ENCODE measurements at places on chromosomes 7 and 10.
A peak's percentile ranks its signal among the peaks of the same experiment; 100 is the strongest.

DNA sequence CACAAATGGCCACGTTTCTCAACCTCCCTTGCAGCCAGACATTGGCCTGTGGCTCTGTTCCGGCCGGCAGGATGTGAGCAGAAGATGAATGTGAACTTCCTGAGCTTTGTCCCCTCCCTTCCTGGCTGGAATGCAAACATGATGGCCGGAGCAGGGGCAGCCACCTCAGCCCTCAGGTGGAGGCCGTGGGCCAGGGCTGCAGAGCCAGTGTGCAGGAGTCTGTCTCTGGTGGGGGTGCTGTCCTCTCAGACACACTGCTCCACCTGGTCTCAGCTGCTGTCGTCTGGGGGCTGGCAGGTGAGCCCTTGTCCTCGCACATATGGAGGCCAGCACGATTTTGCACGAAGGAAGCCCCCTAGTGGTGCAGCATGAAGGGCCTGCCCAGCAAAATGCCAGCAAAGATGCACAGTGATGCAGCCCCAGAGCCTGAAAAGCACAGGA lies 25.3 kb upstream of the PWWP2B start:
- no peak for DNase-seq

- DNase-seq, result no peak
Observed at GRCh38 chr10:88928254-88928653, 24.3 kb downstream of the ACTA2 start.

- no peak for DNase-seq
Observed at GRCh38 chr7:4957847-4958476, 1.0 kb downstream of the MMD2 start.

- no peak for DNase-seq
Observed at GRCh38 chr7:70436790-70437350, 695.1 kb upstream of the GALNT17 start.

GRCh38 chr10:80421050-80421706 lies 12.8 kb downstream of the PRXL2A start:
- no peak for DNase-seq

GRCh38 chr7:18541871-18542212 lies 46.3 kb downstream of the HDAC9 start:
- DNase-seq, result no peak

DNA sequence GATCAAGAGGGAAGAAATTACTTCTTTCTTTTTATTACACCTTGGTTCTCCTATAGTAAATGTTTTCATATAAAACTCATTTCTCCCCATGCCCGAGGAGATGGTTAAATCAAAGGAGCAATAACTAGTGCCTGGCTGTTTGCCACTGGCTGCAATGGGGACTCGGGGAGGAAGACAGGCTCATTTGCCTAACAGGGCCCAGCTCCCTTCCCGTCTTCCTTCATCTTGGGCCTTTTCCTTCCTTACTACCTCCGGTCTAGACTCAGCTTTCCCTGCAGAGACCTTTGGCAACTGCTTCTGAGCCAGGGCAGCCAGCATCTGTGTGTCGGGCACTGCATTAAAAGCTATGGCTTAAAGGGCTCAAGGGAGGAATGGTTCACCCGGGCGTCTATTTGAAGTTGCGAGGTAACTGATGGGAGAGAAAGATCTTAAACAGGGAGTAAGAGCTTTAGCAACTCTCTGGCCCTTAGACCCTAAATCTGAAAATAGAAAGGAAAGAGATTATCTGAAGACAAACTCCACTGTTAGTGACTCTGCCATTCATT lies 63.5 kb downstream of the CALD1 start:
- no peak for DNase-seq

DNA sequence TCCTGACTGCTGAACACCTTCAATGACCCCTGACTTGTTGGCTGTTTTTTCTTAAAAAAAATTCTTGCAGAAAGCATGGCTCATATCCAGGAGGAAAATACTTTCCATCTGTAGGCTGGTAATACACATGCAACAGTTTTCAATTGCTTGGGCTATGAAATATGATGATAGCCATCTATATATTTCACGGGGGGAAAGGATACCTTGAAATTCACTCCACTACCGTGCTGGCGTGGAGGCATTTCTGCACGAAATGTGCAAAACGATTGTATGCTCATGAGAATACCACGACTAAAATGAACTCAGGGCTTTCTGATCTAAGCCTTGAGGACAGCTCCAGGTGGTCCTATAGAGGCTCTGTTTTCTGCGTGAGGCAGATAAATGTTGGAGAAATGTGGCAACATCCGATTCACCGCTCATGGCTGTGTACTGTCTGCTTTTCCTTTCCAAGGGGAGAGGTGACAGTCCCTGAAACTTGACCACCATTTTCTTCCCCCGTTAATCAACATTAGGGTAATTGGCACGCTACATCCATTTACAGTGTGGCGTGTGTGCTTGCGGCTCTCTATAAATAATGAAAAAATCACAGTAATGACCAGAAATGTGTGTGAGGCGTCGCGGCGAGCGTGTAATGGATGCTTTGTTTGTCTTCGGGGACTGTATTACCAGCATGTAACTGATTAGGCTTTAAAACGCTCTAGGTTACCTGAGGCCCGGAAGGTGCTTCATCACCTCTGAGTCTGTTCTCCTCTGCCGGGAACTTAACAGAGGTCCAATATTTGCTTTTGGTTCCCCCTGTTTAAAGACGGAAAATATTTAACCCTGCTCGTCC lies 12.8 kb upstream of the CARD11 start:
- DNase-seq, result no peak

GRCh38 chr7:91067242-91067641 lies 197.0 kb upstream of the FZD1 start:
- no peak for DNase-seq

- DNase-seq, result peak; percentile 8
Observed at GRCh38 chr10:74824184-74824899, 2.1 kb upstream of the KAT6B start.

GRCh38 chr10:75127471-75127870 lies 16.0 kb downstream of the SAMD8 start:
- no peak for DNase-seq

GRCh38 chr10:108358912-108359311 lies 1194.4 kb upstream of the SORCS1 start:
- DNase-seq, result no peak

- DNase-seq, result no peak
Observed at GRCh38 chr10:133168617-133169031, 8.6 kb downstream of the KNDC1 start.

DNA sequence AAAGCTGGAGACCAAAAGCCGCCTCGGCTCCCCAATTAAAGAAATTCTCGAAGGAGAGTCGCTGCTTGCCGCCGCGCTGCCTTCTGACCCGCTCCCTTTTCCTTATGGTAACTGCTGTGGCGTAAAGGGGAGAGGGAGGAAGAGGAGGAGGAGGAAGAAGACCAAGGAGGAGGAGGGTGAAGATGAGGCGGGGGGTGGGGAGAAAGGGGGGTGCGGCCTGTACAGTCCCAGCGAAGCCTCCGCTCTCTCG lies 388 bp downstream of the CNOT4 start:
- no peak for DNase-seq

- DNase-seq, result no peak
Observed at GRCh38 chr7:102120666-102121195, 165.9 kb upstream of the SH2B2 start.

DNA sequence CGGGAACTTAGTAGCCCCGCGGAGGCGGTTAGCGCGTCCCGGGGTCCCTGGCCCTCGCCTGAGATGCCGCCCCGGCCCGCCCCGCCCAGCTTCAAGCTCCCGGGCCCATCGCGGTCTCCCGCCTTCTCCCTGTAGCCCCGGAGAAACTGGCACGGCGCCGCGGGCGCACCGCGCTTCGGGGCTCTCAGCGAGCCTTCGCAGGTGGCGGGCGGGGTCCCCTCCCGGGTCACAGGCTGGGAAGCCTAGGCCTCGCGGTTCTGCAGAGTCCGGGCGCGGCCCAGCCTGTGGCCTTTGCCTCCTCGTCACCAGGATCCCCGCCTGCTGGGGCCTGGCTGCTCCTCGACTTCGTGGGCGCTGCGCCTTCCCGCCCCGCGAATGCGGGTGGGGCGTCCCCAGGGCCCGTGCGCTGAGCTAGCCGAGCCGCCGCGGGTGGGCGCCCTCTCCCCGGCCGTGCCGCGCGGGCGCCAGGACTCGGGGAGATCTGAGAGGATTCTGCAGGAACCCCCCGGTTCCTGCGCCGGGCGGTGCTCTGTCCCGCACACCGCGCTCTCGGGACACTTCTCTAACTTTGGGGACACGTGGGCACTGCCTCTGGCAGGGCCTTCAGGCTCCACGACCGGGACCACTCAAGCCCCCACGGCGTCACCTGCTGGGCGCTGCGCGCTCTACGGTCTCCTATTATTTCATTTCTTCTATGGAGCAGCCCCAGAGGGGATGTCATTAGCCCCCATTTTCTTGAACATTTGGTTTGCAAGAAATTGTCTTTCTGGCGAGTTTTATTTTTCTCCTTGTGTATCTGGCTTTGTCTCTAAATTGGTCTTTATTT lies 682 bp upstream of the RGS10 start:
- DNase-seq, result peak; percentile 53

GRCh38 chr10:119274519-119275045 lies 67.2 kb downstream of the GRK5 start:
- DNase-seq, result no peak

DNA sequence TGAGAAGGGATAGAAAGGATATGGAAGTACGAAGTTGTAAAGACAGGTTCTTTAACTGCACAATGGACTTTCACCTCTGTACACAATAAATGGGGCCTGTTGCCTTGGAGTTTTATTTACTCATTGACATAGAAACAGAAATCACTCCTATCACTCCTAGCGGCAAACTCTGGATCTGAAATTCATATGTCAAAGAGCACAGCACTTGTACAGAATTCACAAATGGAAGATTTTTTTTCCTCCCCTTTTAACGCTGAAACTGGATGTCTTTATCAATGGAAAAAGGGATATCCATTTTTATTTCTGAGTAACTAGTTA lies 18.2 kb downstream of the NT5C3A start:
- DNase-seq, result no peak

DNA sequence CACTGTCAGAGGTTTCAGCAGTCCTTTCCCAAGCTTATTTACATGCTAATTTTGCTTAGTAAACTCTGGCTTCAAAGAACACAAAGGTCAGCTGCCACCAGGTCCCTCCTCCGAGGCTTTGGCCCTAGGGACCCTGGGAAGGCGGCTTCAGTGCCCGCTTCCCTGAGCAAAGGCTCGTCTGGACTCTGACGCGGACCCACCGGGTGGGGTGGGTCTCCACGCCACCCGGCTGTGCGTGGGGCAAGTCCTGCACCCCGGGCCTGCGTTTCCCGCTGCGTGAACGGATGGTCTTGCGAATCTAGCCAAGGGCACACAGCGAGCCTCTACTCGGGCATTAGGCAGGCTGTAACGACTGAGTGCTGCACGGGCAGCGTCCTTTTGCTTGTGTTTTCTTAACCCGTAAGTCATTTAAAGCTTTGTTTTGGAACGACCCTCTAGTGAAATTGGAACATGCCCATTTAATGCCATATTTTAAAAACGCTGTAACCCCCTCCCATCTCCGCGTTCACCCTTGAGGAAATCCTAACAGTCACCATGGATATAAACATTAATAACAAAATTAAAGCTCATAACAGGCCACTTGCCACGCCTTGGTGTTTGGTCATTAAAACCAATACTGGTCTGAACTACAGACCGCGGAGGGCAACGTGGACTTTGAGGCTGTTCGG lies 828 bp downstream of the BNIP3 start:
- no peak for DNase-seq

GRCh38 chr10:93147281-93147680 lies 73.6 kb downstream of the CYP26A1 start:
- DNase-seq, result no peak

GRCh38 chr7:79452495-79453265 lies 787 bp downstream of the MAGI2 start:
- no peak for DNase-seq

- DNase-seq, result no peak
Observed at GRCh38 chr7:71229699-71230098, 97.8 kb downstream of the GALNT17 start.

- DNase-seq, result no peak
Observed at GRCh38 chr7:47726047-47726726, 144.3 kb upstream of the TNS3 start.

Measured in stimulated activated CD4-positive, alpha-beta T cell treated with anti-CD3 and anti-CD28 coated beads, Interleukin-15, amount 100 ng/mL, for 1 hour (primary cell).